ENCODE measurements at places on chromosomes 1 and 21.

- DNase-seq, result no peak
Measured at GRCh38 chr21:29271927-29272333, 26.8 kb upstream of the BACH1 start.

DNA sequence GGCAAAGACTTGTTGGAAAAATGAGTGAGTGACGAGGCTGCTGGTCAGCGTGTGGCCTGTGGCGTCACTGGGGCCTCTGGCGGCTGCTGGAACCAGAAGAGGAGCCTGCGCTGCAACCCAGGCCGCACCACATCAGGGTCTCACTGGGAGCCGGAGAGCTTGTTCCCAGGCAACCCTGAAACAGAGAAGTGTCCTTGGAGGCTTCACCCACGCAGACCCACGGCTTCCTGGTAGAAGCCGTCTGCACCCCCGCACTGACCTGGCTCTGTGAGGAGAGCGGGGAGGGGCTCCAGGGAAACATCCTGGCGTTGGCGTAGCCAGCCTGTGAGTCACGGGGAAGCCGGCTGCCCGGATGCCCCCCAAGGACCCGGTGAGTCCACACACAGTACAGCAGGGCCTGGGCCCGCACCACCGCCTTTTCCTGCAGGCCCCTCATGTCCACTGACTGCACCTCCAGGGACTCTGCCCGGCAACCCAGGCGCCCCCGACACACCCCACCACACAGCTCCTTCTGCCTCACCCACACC, 57.4 kb downstream of the COL6A1 start:
- no peak for DNase-seq

DNA sequence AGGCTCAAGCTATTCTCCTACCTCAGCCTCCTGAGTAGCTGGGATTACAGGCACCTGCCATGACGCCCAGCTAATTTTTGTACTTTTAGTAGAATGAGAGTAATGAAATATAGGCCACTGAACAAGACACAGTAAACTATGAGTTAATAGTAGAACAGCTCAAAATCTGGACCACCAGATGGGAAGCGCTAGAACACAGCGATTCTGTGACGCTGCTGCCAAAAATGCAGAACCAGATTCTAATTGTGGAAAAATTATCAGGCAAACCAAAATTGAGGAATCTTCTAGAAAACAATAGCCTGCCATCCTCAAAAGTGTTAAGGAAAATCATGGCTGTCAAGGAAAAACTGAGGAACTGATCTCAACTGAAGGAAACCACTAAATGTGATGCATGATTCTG, 111.4 kb upstream of the TIAM1 start:
- no peak for DNase-seq

DNA sequence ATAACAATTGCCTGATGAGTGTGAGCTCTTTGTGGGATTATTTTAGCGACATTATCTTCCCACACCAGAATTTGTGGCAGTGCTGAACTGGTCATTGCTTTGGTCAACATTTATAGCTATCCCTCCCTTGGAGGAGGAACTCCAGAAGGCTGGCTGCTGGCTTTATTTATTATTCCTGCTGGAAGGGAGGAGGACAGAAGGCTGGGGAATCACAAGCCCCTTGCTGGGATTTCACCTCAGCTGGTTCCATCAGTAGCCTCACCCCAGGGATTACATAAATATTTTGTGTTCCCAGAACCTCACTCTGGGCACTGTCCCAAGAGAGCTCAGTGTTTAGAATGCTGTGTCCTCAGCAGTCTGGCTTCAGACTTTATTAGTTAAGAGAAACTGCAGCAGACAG, 102.8 kb upstream of the C1orf21 start:
- DNase-seq, result no peak

GRCh38 chr1:221809091-221810029, 67.5 kb upstream of the DUSP10 start:
- DNase-seq, result no peak

DNA sequence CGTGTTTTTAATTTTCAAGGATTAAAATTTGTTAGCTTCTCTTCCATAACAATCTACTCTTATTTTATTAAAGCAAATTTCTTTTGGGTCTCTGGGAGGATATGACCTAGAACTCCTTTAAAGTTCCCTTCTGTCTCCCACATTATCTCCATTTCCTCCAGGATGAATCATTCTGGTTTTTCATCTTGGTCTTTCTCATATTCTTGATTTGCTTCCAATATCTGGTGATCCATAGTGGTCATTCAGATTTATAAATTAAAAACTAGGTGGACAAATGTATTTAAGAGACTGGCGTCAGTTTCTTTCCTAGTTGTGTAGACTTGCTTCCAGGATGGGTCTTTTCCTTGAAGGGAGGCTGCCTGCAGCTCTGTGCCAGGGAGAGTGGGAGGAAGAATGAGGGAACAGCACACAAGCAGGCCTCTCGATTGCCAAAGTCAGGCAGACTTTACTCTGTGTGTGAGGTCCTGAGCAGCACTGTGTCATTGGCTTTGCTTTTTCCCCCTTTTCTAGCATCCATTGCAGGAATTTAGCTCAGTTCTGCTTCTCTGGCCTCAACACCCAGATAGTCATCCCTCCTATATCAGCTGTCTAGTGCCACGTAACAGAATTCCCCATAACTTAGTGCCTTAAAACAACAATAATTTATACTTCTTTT, 48.1 kb upstream of the FOXO6 start:
- no peak for DNase-seq

DNA sequence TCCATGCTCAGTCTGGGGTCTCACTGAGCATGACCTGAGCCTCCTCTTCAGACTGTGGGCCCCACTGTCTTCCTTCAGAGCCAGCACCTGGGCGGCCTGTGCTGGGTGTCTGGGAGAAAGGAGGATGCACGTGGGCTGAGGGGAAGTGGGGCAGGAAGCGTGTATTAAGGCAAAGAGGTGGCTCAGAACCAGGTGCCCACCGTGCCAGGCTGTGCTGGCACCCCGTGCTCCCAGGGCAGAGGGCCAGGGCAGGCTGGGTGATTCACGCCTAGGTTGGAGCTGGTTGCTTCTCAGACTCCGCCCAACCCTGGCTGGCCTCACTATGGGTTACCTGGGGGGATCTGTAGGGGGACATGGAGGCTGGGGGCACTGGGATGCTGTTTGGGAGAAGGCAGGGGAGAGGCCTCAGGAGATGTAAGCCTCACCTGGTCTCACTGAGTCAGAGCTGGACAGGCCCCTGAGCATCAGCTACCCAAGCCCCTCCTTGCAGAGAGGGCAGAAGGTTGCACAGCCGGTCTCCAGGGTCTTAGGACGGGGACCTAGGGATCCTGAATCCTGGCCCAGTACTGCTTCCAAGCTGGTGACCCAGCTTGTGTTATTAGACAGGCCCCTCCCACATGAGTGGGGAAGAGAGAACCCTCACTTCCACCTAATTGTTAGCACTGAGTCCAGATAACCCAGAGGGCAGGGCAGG, 18.6 kb upstream of the PADI1 start:
- no peak for DNase-seq

DNA sequence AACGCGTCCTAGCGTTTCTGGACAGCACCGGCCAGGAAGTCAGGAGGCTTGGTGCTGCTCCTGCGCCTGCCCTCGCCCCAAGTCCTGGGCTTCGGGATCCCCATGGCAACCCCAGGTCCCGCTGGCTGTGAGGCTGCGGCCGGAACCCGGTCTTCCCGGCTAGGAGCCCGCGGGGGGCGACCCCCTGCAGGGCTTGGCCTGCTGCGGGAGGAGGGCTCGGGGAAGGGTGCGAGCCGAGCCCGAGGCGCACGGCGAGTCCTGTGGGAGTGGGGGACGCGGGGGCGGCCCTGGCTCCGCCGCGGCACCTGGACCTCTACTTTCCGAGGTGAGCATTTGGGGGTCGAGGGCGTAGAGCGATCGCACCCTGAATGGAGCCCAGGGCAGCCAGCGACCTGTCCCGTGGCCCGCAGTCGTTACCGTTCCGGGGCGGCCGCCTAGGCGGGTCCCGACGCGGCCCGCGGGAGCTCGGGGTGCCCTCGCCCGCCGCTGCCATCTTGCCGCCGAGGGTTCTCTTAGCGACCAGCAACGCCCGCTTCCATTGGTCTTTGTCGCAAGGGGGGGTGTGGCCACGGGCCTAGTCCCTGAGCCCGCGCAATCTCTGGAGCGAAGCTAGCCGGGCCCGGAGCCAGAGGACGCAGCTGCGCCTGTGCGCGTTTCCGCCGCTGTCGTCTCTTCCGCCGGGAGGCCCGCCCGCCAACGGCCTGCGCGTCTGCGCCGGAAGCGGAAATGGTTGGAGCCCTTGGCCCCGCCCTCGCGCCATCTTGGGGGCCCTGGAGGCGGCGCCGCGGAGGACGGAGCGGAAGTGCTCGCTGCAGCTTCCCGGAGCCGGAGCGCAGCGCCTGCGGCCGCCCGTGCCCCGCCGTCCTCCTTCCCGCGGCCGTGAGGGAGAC, at the start of the genes MORN1 and RER1:
MORN1 (minus strand) TSS at position 514 of the 890 bp plus-strand sequence; CDS start at position 493, 21 bp downstream.
RER1 (plus strand) TSS at position 801 of the 890 bp plus-strand sequence. CDS start 3,950 bp downstream, outside the sequence.
- DNase-seq, result peak; percentile 99

- no peak for DNase-seq
Measured at GRCh38 chr1:42935313-42935895, 23.3 kb downstream of the SLC2A1 start.

DNA sequence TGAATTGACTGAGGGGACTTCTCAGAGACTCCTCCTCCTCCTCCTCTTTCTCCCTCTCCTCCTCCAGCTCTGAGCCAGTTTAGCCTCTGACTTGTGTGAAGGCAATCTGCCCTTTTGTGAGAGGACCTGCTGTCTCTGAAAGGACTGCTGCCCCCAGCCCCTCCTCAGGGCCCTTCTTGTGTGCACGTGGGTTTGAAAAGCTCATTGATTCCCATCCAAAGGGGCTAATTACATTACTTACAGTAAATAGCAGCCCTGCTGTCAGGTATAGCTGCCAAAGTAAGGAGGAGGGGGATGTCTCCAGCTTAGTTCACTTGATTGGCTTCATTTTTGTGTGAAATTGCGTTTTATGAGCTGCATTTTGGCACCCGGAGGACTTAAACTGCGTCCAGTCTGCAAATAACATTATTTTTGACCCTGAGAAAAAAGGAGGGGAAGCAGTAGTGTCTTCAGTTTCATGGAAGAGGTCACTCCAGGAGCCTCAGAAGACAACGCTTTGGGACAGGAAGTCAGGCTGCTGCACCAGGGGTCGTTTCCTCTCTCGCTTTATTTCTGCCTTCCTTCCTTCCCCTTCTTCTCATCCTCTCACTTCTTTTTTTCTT, 1.8 kb upstream of the LHX9 start:
- DNase-seq, result no peak

GRCh38 chr1:89460325-89460724, 64.3 kb upstream of the LRRC8B start:
- DNase-seq, result no peak

GRCh38 chr1:96698342-96698983, 23.1 kb upstream of the PTBP2 start:
- DNase-seq, result no peak

GRCh38 chr1:220791956-220792355, 5.2 kb downstream of the MTARC1 start:
- no peak for DNase-seq

- peak; percentile 92 for DNase-seq
Measured at GRCh38 chr1:177340601-177341067, 169.9 kb downstream of the BRINP2 start.

- DNase-seq, result no peak
Measured at GRCh38 chr1:116360429-116361173, 12.4 kb upstream of the ATP1A1 start.

DNA sequence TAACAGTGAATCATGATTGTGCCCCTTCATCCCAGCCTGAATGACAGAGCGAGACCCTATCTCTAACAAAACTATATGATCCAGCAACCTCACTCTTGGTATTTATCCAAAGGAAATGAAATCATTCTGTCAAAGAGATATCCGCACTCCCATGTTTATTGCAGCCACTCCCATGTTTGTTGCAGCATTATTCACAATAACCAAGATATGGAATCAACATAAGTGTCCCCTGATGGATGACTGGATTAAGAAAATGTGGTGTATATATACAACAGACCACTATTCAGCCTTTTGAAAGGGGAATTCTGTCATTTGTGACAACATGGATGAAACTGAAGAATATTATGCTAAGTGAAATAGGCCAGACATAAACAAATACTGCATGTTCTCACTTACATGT, 44.4 kb downstream of the TRMT1L start:
- DNase-seq, result no peak

DNA sequence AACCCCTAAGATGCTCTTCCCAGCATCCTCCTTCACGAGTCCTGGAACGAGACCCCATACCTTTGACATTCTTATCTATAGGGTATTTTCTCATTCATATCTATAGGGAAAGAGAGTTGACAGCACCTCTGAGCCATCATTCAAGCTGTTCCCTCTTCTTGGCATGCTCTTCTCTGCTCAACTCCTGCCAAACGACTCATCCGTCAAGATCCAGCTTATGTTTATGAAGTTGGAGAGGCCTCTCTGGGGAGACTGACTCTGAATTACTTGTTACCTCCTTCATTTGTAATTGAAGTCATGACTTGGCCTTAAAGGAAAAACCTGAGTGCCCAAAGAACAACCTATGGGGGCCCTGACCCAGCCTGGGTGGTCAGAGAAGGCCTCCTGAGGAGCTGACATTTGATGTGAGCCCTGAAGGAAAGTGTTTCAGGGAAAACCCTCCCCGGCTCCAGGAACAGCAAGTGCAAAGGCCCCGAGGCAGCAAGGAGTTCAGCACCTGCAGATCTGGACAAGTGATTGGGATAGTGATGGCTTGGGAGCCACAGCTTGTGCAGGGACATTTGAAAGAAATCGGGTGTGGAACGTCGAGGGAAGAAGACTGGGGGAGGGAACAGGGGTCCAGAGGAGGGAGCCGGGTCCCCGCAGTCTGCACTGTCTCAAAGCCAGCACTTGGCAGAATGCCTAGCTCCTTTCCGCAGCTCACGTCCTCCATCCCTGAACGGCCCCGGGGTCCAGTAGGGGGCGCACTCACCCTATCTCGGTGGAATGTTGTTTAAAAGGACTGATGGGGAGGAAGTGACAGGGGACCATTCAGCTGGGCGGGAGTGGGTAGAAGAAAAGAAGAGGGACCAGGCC, 14.0 kb upstream of the CDA start:
- DNase-seq, result peak; percentile 80

- no peak for DNase-seq
Measured at GRCh38 chr21:35410123-35410522, 361.0 kb upstream of the RUNX1 start.

GRCh38 chr21:42657676-42658319, 4.4 kb downstream of the PDE9A start:
- no peak for DNase-seq

DNA sequence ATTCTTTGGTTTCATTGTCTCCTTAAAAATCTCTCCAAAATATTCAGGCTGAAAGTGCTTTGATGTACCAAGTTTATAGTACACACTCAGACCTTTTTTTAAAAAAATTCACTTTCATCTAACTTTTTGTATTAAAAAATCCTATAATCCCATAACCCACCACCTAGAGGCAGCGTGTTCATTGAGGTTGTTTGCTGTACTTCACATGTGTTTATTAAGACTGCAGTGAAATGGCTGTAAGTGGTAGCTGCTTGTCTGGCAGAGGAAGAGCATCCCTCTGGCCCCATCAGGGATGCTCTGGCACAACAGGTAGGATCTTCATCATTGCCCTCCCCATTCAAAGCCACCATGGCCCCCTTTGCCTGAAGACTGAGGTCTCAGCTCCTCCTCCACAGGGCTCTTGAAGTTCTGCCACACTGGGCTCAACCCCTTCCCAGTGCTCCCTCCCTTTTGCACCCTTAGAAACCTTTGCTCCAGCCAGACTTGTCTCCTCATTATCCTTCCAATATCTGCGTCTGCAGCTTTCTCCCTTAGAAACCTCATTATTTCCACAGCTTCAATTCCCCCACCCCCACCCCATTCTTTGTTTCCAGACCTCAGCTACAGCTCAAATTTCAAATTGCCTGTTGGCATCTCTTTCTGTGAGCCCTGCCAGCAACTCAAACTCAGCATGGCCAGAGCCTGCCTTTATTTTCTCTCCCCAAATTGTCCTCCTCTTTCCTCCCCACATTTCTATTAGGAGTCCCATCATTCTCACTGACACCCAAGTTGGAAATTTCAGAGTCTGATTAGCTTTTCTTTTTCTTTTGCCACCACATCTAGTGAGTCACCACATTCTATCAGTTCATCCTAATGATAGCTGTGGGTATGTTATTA, 369.6 kb upstream of the USP24 start:
- DNase-seq, result no peak
